ENCODE measurements at places on chromosomes 5 and 9. TPM values are rescaled to one million over a fixed set of nuclear protein-coding genes. Genes with fewer than 3 reads are reported as not detected.

GRCh38 chr5:177403792-177404640 is 3.6 kb upstream of the PFN3 start:
- DNase-seq = peak; percentile 80

DNA sequence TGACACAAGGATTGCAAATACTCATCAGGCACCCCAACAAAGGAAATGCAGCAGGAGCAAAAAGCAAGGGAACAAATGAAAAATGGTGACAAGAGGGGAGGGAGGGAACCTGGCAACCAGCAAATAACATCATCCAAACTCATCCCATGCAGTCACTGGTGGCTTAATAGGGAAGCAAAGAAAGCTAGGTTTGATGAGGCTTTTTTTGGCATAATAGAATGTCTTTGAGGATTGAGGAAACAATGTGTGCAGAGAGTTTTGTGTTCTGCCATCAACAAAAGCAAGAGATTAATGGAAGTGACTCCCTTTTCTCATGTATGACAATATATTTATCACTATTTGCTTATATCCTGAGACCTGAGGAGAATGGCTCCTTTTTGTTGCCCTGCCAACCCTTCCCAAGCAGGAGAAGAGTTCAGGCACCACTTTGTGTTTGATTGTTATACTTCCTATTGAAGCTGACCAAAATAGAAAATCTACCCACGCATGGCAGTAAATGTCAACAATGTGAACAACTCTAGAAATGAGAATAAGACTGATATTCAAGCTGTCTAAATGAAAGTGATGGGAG is 375.7 kb downstream of the CAAP1 start:
- DNase-seq = no peak

GRCh38 chr9:111438541-111439235 is 45.5 kb downstream of the ECPAS start:
- DNase-seq = no peak

DNA sequence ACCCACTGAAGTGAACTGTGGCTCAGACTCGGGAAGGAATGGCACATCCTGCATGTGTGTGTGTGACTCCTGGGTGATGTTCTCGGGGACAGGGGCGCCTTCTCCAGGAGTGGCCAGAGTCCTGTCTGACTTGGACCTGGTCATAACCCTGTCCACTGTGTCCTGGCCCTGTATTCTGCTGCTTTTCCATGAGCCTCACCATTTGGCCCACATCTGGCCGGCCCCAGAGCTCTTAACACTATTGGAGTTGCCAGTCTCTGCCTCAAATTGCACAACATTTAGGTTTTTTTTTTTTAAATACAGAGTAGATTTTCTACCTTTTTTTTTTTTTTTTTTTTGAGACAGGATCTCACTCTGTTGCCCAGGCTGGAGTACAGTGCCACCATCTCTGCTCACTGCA is 278.3 kb upstream of the TUT7 start:
- no peak for DNase-seq

ROR2 gene
- 0.28 TPM for total RNA-seq

ITGA2 gene
- total RNA-seq = 0.28 TPM

- DNase-seq = no peak
Measured at GRCh38 chr9:138117836-138118235, 240.3 kb downstream of the CACNA1B start.

GRCh38 chr9:14441976-14442651 is 128.2 kb upstream of the NFIB start:
- no peak for DNase-seq

DNA sequence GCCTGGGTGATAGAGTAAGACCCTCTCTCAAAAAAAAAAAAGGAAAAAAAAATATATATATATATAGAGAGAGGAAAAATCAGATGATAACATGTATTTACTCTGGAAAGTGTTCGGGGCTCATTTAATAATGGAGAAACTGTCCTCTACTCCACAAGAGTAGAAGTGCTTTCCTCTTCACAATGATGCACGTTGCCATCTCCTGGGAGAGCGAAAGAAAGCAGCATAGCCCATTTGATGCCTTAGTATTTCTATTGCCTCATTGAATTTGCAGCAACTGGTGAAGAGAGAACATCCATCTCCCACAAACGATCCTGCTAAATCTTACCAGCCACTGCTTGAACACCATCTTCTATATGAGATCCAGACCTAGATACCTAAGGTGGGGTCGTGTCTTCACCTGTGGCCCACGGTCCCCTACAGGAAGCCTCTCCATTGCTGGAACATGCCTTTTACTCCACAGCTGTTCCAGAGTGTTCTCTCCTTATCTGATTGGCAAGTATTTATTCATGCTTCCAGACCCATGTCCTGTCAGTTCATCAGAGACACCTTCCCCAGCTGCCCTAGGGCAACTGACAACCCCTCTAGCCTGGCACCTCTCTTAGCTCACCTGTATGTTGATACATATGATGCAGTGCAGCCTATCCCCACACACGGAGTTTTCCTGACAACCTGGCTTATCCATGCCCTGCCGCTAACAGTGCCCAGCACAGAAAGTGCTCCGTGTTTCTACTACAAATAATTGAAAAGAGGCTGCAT is 115.3 kb downstream of the MARCHF11 start:
- no peak for DNase-seq

C9orf85 gene
- total RNA-seq = 10.0 TPM

DNA sequence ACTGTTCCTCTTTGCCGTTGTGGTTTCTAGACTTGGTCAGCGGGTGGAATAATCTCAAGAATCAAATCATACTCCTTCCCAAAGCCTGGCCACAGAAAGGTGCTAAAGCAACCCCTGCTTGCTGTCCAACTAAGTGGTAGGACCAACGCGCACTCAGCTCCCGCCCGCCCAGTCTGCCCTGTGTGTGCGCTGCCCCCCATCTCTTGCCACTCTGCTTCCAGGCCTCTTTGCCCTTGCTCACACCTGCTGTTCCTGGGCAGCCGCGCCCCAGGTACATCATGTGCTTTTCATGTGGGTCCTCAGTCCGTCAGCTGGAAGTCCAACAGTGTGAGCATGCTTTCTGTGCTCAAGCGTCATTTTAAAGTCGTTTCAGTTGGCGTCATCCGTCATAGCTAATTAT is 65.5 kb downstream of the SYK start:
- no peak for DNase-seq

MZB1 gene
- 6.5 TPM for total RNA-seq

OMD gene
- total RNA-seq = not detected

GRCh38 chr5:148542812-148543211 is 111.5 kb downstream of the HTR4 start:
- DNase-seq = no peak

DNA sequence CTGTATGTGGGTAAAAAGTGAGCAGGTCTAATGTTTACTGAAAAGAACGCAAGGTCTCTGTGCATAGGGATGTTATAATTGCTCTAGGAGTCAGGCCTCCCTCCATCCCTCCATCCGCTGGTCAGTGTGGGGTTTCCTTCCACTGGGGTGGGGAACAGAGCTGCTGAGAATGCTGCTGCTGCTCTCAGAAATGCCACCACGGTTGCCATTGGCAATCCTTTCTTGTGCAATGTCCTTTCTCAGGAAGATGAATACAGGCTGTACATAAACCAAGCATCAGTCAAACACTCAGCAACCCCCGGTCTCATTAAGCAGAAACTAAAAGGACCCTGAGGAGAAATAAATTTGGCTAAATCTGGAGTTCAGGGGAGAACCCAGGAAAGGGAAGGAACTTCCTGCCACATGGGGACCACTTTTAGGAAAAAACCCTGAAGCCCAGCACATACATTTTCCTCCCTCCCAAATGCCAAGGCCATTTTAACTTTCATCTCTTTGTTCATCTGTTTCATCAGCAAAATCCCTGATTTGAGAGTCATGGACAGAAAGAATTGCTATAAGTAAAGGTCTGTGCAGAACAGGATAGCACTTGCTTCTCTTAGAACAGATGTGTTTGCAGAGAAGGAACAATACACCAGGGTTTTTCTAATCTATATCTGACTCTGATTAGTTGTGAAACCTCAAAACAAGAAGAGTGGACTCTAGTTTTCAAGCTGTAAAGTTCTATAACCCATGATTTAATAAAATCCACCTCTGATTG is 70.4 kb upstream of the SLC1A3 start:
- DNase-seq = no peak

SRP19 gene
- 34.6 TPM for total RNA-seq

DNA sequence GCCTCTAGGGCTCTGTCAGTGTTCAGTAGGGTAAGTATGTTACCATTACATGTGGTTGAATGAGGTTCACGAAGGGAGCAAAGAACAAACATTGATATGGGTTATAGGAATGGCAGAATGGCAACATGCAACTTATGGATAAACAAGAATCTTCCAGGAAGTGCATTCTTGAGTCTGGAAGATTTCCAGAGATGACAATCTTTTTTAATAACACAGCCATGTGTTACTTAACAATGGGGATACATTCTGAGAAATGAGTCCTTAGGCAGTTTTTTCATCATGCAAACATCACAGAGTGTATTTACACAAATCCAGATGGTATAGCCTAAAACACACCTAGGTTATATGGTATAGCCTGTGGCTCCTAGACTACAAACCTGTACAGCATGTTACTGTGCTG is 9.1 kb upstream of the SLC28A3 start:
- no peak for DNase-seq

- no peak for DNase-seq
Measured at GRCh38 chr5:115366223-115366622, 69.8 kb upstream of the CCDC112 start.

DNA sequence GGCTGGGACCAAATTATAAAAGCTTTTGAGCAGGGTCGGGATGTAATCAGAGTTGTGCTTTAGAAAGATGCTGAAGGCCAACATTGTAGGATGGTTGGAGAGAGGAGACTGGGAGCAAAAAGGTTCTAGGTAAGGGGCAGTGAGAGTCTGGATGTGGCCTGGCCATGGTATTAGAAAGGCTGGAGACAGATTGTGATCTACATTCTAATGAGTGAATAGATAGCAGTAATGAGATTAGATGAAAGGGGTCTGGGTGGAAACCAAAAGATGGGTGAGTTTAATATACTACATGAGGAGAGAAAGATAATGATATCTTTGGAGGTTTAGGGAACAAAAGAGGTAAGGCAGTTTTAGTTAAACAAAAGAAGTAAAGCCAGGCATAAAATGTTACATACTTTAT is 88.8 kb upstream of the SH3GL2 start:
- no peak for DNase-seq

FOXD4L4 gene
- total RNA-seq = not detected

TAF11L10 gene
- not detected for total RNA-seq

DNA sequence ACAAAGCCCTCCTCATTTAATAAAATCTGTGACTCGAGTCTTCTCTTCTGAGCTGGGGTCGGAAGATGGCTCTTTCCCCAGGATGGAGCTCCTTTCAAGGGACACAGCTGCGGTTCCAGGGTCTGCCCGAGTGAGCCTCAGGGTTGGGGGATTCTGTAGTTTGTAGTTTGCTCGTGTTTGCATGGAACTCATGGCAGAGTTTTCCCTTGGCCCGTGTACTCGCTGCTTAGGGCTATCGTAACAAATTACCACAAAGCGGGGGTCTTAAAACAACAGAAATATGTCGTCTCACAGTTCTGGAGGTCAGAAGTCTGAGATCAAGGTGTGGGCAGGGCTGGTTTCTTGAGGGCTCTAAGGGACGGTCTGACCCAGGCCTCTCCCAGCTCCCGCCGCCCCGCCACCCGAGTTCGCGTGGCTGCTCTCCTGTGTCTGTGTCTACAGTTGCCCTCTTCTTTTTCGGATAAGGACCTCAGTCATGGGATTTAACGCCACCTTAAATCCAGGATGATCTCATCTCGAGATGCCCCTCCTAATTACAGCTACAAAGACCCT is 13.9 kb upstream of the LPCAT1 start:
- no peak for DNase-seq

ELOVL7 gene
- total RNA-seq = 0.13 TPM

SPAAR gene
- total RNA-seq = not detected

DNA sequence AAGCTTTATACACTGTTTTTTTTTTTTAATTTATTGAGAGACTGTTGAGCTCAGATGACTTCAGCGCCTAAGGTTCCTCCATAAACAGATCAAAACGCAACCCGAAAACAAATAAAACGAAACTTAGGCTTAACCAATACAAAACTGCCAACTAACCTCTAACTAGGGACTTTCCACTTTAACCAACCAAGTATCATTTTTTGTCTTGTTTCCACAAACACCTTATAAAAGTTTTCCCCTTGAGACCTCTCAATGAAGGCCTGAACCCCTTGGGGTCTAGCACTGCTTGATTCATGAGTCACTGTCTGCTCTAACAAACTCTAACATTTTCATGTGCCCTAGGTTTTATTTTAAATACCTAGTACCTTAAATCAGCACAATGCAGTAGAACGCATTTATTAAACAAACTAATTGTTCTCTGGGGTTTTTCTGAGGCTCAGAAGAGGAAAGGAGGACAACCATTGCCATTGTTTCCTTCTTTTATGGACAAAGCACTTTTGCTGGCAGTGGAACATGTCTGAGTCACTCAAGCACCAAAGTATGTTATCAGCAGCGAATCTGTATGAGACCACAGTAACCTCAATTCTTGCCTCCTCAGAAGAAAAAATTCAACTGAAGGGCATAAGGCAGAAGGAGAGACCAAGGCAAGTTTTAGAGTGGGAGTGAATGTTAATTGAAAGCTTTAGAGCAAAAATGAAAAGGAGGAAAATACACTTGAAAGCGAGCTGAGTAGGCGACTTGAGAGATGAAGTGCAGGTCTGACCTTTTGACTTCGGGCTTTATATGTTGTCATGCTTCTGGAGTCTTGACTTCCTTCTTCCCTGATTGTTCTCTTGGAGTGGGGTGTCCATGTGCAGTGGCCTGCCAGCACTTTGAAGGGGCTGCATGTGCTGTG is 97.7 kb upstream of the HCN1 start:
- no peak for DNase-seq

DNA sequence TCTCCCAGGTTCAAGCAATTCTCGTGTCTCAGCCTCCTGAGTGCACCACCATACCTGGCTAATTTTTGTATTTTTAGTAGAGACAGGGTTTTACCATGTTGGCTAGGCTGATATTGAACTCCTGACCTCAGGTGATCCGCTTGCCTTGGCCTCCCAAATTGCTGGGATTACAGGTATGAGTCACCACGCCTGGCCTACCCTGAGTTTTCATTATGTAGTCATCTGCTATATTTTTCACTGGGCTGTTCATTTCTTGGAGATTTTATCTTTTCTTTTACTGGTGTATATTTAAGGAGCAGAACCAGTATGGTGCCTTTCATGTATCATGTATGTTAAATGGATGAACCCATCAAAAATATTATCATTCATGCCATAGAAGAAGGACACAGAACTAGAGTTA is 377.0 kb upstream of the ACTBL2 start:
- no peak for DNase-seq

- no peak for DNase-seq
Measured at GRCh38 chr5:73061593-73061992, 58.8 kb upstream of the TMEM171 start.

SURF1 gene
- total RNA-seq = 58.7 TPM

DNA sequence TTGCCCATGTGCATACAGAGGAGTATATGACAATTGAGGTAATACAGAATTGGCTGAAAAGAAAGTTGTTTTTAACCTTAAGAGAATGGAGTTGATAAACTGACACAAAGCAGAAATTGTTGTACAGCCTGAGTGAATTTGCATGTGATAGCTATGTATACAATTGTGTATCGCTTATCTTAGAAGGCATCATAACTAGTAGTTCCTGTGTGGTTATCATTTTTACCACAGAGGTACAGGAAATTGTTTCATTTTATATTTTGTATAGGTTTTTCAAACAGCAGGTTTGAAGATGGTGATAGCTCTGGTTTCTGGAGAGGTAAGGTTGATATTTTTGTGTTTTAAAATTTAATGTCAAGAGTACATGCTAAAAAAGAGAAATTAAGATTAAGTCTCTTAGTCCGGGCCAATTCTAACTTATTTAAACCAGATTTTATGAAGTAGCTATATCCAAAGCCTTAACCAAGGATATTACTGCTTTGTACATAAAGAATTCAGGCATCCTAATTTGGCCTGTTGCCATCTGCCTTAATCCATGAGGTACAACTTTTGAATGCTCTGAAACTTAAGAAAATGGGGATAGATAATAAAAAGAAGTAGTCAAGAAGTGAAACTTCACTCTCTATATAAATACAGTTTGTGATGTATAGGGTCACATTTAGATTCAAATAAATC is 26.0 kb downstream of the DDX4 start:
- DNase-seq = no peak

Measured in T-cell (primary cell).